ENCODE measurements at places on chromosomes 16 and 17.
A peak's percentile ranks its signal among the peaks of the same experiment; 100 is the strongest.

GRCh38 chr17:78903101-78903779, at the start of gene CEP295NL:
TSS of gene CEP295NL (minus strand) at chr17:78903201. CDS start at chr17:78901828, 1,373 bp downstream.
- no peak for DNase-seq

- no peak for DNase-seq
These were observed 49.3 kb downstream of the SCNN1B start for GRCh38 chr16:23351360-23351759.

GRCh38 chr16:2724816-2725348, 4.9 kb upstream of the PRSS27 start:
- no peak for DNase-seq

DNA sequence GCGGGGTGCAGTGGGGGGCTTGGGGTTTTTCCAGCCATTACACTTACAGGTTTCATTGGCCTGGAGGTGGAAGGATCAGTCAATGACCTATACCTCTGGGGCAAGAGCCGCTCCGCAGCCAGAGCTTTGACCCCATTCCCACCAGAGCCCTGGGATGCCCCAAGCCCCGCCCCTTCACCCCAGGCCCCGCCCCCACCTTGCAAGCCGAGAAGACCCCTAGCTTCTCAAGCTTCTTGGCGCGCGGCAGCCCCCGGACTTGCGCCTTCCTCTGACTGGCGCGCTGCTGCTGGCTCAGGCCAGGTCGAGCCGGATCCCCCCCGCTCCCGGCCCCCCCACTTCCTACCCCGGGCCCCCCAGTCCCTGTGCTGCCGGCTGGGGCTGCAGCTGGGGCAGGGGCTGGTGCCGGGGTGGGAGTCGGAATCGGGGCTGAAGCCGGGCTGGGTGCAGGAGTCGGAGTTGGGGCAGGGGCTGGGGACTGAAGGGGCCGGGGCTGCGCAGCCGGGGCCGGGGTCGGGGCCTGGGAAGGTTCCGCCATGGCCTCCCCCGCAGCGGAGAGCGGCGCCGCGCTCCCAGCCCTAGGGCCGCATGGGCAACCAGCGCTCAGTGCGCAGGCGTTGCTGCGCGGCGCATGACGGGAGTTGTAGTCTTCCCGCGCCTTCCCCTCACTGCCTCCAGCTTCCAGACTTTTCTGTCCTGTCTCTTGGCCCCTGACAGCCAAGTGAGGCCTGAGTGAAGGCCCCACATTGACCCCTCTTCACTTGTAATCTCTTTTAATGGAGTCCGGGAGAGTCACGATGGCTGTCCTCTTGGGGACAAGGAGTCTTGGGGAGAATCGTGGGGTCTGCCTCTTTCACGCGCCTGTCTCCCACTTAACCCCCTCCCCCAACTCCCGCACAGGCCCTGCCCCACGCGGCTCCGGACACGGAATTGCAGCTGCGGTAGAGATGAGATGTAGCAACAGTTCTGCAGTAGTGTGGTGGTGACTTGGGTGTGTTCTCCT, at the start of gene KAT2A:
Gene KAT2A, minus strand, starts transcription at position 598 of the 1,000 bp plus-strand sequence. Its CDS starts 63 bp downstream, at position 535.
- peak; percentile 94 for DNase-seq

DNA sequence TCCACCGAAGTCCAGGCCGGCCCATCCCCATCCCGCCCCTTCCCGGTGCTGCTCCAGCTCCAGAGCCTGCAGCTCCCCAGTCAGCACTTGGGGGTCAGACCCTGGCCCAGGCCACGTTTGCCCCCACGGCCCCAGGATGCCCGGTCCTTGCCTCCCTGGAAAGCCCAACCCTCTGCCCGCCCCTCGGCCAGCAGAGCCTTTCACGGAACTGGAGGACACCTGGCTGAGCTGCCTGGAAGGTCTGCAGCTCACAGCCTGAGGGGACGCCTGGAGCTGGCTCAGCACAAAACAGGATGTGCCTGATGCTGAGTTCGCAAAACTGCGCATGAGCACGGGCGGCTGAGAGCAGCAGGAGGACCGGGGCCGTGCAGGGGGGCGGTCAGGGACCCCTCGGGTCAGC, 29.7 kb upstream of the SSTR5 start:
- DNase-seq: no peak

DNA sequence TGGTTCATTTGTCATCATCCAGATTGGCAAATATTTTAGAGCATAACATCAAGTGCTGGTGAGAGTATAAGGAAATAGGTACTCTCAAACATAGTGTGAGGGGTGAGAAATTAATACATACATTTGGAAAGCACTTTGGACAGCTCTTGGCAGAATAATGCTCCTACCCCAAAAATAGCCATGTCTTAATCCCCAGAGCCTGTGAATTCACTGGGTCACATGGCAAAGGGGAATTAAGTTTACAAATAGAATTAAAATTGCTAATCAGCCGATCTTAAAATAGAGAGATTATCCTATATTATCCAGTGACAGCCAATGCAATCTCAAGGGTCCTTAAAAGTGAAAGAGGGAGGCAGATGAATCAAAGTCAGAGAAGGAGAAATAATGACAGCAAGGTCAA, 38.8 kb upstream of the ANKFN1 start:
- no peak for DNase-seq

DNA sequence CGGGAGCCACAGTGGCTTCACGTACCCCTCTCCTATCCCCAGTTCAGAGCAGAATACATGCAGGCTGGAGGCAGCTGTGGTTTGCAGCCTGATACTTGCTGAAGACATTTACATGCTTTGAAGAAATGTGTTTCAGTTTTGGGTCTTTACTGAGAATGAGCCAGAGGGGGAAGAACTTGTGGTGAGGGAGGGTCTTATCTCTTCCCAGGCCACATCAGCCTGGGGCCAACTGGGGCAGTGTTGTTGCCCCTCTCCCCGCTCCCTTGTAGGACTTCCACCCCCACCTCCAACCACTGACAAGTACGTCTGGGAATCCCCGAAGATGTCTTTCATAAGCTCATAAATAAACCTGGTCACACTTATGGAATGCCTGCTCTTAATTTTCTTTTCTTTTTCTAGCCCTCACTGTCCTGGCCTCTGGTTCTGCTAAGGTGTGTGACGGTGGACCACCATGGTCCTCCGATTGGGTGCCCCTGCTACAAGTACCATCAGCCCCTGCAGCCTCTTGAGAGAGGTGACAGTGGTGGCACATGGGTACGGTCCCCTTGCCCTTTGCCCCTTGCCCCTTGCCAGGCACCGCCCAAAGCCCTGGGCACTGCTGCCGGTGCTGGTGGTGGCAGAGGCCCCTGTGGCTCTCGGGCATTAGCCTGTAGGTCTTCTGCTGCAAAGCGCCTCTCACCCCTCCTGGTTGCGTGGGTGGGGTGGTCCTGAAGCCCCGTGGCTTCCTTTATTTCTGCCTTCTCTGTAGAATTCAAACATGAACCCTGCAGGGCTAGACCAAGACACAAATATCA, 144.8 kb upstream of the RPH3AL start:
- DNase-seq: no peak

GRCh38 chr17:13027246-13027645, 9.4 kb upstream of the ELAC2 start:
- DNase-seq: no peak

- DNase-seq: no peak
These were observed 44.0 kb downstream of the CCDC182 start for GRCh38 chr17:57701124-57701523.

DNA sequence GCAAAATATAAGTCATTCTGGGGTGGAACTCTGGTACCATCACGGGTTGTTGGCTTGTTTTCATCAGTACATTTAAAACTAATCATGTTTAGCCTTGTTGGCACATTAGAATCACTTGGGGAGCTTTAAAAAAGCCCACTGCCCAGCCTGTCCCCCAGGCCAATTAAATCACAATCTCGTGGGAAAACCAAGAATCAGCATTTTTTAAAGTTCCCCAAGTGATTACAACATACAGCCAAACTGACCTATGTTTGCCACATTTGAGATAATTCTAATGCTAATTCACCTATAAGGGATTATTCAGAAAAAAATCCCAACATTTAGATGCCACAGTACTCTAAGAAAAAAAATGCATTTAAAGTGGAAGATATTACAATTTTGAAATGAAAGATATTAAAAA, 8.4 kb upstream of the MSI2 start:
- DNase-seq: no peak

DNA sequence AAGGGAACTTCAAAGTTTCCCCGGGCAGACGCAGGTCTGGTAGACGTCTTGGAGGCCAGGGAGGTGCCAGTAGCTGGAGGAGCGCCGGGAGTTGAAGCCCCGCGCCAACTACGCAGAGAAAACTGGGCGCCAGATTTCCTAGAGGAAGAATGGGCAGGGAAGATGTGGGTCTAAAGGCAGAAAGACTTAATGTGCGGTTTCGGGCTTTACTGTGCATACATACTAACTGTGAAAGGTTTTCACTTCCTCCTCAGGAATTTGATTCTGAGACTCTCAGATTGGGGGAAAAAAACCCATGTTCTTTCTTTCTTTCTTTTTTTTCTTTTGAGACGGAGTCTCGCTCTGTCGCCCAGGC, 331 bp upstream of the ZNF287 start:
- no peak for DNase-seq

DNA sequence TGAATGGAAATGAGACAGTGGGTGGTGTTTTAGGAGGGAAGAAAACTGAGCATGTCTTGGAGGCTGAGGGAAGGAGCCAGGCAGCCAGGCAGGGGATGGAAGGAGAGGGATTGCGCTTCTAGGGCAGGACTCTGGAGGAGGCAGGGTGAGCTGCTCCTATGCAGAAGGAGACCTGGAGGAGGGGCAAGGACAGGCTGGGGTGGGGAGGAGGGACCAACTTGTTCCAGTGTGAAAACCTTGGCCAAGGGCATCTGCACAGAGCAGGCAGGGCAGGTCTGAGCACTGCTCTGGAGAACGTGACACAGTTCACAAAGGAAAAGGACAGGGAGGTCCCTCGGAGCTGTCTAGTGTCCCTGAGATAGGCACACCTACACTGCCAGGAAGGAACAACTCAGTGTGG, 5.5 kb downstream of the GALK1 start:
- no peak for DNase-seq

GRCh38 chr16:54430491-54431030, 144.0 kb upstream of the IRX3 start:
- no peak for DNase-seq

DNA sequence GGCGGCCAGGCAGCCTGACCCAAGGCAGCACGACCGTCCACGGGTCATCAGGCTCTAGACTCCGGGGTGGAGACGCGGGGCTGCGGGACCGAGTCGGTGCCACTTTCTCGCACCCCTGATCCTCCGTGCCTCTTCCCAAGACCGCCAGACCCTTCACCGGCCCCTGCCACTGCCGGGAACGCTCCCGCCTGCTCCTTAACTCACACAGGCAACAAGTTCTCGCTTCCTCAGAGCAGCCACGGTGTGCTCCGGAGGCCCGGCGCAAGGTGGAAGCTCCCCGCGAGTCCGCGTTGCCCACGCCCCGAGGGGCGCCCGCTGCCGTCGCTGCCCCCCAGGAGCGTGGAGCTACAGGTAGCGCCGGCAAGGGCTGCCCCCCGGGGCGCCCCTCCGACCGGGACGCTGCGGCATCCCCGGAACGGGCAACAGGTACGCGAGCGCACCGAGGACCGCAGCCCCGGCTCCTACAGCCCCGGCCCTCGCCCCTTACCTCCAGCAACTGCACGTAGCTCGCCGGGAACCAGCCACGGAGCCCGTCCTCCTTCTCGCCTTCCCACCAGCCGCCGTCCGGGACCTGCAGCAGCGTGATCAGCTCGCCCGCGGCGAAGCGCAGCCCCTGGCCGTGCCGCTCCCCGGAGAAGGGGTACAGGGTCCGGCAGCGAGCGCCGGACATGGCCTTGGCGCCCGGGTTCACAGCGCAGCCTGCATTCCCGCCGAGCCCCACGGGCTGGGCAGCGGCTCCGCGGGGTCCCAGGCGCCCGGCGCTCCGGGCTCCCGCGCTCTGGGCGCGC, 491 bp downstream of the GAS7 start:
- DNase-seq: no peak

GRCh38 chr17:80363518-80364090, 51.4 kb upstream of the ENDOV start:
- no peak for DNase-seq

DNA sequence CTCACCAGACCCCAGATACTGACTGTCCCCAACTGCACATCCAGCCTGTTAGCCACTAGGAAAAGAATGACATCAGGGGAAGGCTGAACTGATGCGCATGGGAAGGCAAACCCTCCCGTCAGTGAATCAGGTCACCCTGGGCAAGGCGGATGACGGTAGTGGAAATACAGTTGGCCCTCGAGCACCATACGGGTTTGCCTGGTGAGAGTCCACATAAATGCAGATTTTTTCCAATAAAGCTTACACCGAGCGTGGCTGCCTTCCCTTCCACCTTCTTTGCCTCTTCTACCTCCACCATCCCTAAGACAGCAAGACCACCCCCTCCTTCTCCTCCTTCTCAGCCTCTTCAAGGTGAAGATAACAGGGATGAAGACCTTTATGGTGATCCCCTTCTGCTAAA, 236.1 kb upstream of the TNRC6C start:
- no peak for DNase-seq

DNA sequence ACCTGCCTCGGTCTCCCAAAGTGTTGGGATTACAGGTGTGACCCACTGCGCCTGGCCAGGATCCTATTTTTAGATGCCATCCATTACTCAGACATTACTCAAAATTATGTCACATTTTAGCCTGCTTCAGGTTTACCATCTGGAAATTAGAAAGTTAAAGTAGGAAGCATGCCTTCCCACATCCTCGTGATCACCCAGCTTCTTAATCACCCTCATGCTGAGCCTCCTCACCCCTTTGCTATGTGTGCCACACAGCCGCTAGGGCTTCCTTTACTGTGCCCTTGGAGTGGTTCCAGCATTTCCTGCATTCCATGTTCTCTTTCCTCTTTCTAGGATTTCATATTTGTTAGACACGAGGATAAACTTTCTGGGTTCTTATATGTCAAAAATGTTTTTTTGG, 9.3 kb downstream of the ADORA2B start:
- DNase-seq: no peak

DNA sequence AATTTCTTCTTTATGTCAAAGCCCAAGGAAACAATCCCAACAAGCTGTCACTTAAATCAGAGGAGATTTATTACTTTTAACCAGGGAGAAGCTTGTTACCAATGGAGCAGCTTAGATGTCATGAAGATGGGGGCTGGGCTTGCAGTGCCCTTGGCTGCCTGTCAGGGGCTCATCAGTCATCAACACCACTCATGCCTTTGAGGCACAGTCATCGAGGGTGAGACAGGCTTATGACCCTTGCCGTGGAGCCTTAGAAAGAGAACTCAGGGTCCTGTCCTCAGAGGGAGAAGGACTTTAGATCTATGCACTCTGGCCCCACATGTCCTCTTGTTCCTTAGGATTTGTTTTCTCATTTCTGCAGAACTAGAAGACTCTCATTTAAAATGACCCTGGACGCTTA, 318.3 kb downstream of the CBLN1 start:
- no peak for DNase-seq

DNA sequence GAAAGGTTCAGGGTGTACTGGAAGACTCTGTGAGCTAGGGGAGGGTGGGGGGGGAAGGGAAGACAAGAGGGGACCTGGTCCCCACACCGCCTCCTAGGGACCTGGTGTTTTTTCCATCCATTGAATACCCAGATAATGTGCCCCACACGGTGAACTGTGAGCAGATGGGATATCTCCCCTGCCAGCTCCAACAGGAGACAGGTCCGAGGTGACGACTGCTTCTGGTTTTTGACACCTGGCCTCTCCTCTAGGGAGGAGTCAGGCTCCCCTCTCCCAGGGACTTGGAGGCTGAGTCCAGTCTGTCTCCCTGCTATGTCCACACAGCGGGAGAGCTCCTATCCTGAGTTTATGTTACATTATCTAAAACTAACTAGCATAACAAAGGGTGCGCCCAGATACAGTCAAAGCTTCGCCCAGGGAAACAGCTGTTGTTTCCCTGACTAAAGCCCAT, 1.8 kb downstream of the MARVELD3 start:
- DNase-seq: no peak

GRCh38 chr16:15141586-15141985, 47.5 kb upstream of the RRN3 start:
- no peak for DNase-seq

Measured in head of caudate nucleus (tissue), 42 donors.